ENCODE measurements at places on chromosomes 16 and 17.

GRCh38 chr17:13576661-13577526 lies 24.8 kb downstream of the HS3ST3A1 start:
- no peak for DNase-seq

DNA sequence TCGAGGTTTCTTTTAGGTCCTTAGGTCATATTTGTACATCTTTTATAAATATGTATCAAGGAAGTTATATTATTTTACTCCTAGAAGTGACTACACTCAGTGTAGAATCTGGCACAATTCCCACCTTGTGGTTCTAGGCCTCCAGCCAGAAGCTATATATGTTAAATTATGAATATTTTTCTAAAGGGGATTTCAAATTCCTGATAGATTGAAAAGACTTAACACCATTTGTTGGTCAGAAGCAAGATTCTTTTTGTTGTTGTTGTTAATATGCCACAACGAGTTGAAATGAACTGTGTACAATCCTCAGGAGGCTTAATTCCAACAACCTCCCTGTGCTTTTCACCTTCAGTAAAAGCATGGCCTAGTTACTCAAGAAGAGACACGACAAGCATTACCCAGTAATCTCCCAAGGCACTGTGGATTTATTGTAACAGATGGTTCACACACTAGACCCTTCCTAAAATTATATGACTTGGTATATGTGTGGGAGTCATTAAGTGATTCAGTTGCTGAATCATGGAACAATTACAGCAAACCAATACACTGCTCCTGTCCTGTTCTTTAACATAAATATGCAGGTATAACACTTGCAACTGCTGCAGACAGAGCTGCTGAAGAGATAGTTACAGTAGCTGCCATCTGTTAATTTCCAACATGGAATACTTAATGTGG lies 964.4 kb upstream of the GOT2 start:
- DNase-seq: no peak

GRCh38 chr17:66661411-66662256 lies 173.3 kb upstream of the CACNG5 start:
- no peak for DNase-seq

GRCh38 chr17:29628644-29629043 lies 5.9 kb upstream of the CORO6 start:
- no peak for DNase-seq

All from HEK293T (cell line).